ENCODE measurements at places on chromosomes 2 and 18. TPM values are rescaled to one million over a fixed set of nuclear protein-coding genes. Genes with fewer than 3 reads are reported as not detected.

DNA sequence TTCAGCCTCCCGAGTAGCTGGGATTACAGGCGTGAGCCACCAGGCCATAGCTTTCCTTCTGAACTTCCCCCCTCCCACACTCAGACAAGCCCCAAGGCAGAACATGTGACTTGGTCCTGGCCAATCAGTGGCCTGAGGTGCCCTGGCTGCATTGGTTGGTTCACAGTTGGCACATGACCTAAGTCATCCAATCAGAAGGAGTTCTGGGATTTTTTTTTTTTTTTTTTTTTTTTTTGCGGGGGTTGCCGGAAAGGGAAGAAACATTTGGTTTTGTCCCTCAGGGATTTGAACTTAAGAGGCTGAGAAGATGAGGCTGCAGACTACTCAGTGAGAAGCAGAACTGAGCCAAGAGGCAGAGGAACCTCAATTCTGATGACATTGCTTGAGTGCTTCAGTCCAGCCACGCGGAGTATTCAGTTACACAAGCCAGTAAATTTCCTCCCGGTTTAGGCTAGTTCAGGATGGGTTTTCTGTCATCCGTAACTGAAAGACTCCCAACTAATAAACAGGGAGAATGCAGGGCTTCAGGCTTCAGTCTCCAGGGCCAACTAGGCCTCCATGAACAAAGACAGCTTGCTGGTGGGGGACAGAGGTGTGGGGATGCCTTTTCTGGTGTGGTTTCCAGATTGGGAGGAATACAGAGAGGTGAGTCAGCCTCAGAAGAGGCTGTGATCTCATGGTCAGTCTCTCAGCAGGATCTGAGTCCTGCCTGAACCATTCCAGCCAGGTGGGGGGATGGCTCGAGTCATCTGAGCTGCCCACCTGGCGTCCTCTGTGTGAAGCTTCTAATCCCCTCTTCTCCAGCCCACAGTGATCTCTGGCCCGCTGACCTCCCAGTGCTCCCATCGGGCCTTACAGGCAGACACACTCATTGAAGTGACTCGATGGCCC is 9.2 kb downstream of the PTMA start:
- H3K27me3 ChIP-seq: no peaks in the 10 kb centered on the region
- no peak overlapping the region for H3K27ac ChIP-seq
- H3K4me3 ChIP-seq: peak overlapping the region; percentile 31
- peaks cover 10% of the 10 kb centered on the region for H3K36me3 ChIP-seq

- no peaks in the 10 kb centered on the region for H3K36me3 ChIP-seq
- no peak overlapping the region for H3K27ac ChIP-seq
- no peak overlapping the region for H3K4me3 ChIP-seq
- no peak for DNase-seq
Measured at GRCh38 chr18:49021076-49021432, 70.3 kb upstream of the SMAD7 start.

DNA sequence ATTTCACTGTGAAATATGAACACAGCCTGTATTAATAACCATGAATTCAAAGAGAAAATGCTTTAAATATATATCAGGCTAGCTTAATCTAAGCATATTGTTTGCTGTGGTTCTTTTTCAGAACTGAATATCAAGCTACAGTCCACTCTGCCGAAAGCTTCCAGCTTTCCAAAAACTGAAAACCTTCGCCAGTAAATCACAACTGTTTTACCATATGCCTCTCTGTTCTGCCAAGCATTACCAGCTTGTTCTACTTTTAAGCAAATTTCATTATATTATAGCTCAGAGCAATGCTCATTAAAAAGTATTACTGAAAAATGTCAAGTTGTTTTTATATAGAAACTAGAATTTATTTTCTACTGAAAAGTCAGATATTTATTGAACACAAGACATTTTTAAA is 277.4 kb downstream of the NRXN1 start:
- no peak overlapping the region for H3K4me3 ChIP-seq
- H3K27me3 ChIP-seq: no peaks in the 10 kb centered on the region
- peaks cover 13% of the 10 kb centered on the region for H3K4me1 ChIP-seq
- no peak for DNase-seq
- no peak overlapping the region for H3K27ac ChIP-seq

DNA sequence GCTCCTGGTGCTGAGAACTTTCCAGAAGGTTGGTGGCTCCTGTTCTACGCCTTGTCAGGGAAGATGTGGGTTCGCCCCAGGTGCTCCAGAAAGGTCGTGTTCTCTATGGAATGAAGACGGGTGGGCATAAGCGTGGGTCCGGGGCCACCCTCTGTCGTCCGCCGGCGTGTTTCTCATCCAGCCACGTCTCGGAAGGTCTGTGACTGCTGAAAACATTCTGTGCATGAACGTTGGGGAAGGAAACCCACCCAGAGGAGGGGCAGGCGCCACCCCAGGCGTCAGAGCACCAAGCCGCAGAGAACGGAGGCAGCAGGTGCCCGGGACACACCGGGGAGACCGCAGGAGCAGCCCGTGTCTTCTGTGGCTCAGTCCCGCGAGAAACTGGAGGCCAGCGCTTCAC is 118.2 kb downstream of the RTP5 start:
- no peak overlapping the region for H3K27ac ChIP-seq
- peaks cover 14% of the 10 kb centered on the region for H3K36me3 ChIP-seq
- H3K27me3 ChIP-seq: peaks cover 2% of the 10 kb centered on the region
- no peak overlapping the region for H3K4me3 ChIP-seq
- no peaks in the 10 kb centered on the region for H3K4me1 ChIP-seq

DNA sequence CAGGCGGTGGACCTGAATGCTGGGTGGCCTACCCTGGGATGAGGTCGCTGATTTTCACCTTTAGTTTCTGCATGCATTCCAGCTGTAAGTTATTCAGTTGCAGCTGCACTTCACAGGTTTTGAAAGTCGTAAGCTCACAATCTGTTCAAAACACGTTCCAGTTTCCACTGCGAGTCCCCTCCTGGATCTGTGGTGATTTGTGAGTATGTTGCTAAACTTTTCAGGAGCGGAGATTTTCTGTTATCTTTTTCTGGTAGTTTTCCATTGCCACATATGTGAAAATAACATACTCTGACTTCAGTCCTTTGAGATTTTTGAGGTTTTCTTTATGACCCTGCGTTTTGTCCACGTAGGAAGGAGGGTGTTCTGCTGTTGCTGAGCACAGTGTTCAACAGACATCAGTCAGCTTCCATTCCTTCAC is 102.1 kb downstream of the SNTG2 start:
- H3K4me1 ChIP-seq: peaks cover 42% of the 10 kb centered on the region
- H3K27me3 ChIP-seq: no peaks in the 10 kb centered on the region
- no peak overlapping the region for H3K27ac ChIP-seq
- peaks cover 30% of the 10 kb centered on the region for H3K36me3 ChIP-seq
- no peak overlapping the region for H3K4me3 ChIP-seq
- DNase-seq: no peak

DNA sequence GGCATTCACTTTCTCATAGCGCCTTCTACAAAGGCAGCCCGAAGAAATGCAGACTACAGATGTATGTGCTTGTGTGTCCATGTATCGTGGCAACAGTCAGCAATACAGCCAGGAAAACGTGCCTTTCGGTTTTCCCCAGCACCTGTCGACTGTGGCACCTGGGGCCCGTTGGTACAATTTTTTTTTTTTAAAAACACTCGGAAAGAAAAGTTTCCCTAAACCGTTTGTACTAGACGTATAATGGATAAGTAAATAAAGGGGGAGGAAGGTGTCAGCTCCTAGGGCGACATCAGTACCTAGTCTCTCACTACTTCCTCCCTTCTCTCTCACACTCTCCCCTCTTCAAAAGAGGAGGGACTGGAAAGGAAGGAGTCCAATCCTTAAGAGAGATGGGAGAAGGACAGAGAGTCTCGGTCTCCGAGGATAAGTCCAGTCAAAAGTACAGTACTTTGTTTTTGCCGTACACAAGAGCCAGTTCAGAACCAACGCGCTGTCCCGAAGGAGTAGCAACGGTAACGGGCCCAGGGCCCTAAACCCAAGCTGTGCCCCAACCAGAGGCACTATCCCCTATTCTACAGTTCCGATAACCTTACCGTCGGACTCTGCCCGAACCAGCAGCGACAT is 759 bp downstream of the PPP4R3B start:
- H3K4me1 ChIP-seq: peaks cover 21% of the 10 kb centered on the region
- H3K4me3 ChIP-seq: no peak overlapping the region
- no peaks in the 10 kb centered on the region for H3K27me3 ChIP-seq
- H3K27ac ChIP-seq: no peak overlapping the region
- peaks cover 23% of the 10 kb centered on the region for H3K36me3 ChIP-seq
- DNase-seq: no peak

The CCDC74B gene
- total RNA-seq: 3.4 TPM

The ZNF396 gene
- 1.0 TPM for total RNA-seq

The CDH20 gene
- 0.16 TPM for total RNA-seq

The NDUFAF7 gene
- total RNA-seq: 44.9 TPM

The HOXD10 gene
- not detected for total RNA-seq

The CNTNAP5 gene
- total RNA-seq: 0.34 TPM

Measured in WTC11 (cell line).